Heart left ventricle (tissue), 16 donors: ENCODE measurements at places on chromosomes 5 and 9. TPM values are rescaled to one million over a fixed set of nuclear protein-coding genes. Genes with fewer than 3 reads are reported as not detected.

GRCh38 chr9:106307670-106308069 is 555.3 kb upstream of the ZNF462 start:
- no peak overlapping the region for H3K4me3 ChIP-seq
- no peak for DNase-seq
- no peaks in the 10 kb centered on the region for H3K36me3 ChIP-seq
- H3K27ac ChIP-seq = no peak overlapping the region

- no peak for DNase-seq
- no peaks in the 10 kb centered on the region for H3K36me3 ChIP-seq
- H3K4me1 ChIP-seq = peaks cover 12% of the 10 kb centered on the region
- no peak overlapping the region for H3K4me3 ChIP-seq
Observed at GRCh38 chr5:83029912-83030311, 47.3 kb downstream of the TMEM167A start.

DNA sequence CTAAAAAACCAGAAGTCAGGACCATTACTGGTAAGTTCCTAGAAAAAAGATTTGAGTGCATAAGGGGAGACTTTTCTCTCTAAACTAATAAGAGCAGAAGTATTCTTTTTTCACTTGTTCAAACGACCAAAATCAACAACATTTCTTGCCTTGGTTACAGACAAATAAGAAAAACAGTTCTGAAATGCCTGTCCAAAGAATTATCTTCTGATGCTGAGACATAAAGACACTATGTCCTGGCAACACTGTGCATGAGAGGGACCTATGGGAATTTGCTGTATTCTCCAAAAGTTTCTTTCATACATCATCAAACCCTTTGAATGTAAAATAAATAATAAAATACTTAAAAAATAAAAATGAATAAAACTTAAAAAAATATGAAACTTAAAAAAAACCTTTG is 50.4 kb downstream of the ZNF474 start:
- DNase-seq = no peak
- no peak overlapping the region for H3K4me3 ChIP-seq
- peaks cover 16% of the 10 kb centered on the region for H3K4me1 ChIP-seq
- no peaks in the 10 kb centered on the region for H3K36me3 ChIP-seq

DNA sequence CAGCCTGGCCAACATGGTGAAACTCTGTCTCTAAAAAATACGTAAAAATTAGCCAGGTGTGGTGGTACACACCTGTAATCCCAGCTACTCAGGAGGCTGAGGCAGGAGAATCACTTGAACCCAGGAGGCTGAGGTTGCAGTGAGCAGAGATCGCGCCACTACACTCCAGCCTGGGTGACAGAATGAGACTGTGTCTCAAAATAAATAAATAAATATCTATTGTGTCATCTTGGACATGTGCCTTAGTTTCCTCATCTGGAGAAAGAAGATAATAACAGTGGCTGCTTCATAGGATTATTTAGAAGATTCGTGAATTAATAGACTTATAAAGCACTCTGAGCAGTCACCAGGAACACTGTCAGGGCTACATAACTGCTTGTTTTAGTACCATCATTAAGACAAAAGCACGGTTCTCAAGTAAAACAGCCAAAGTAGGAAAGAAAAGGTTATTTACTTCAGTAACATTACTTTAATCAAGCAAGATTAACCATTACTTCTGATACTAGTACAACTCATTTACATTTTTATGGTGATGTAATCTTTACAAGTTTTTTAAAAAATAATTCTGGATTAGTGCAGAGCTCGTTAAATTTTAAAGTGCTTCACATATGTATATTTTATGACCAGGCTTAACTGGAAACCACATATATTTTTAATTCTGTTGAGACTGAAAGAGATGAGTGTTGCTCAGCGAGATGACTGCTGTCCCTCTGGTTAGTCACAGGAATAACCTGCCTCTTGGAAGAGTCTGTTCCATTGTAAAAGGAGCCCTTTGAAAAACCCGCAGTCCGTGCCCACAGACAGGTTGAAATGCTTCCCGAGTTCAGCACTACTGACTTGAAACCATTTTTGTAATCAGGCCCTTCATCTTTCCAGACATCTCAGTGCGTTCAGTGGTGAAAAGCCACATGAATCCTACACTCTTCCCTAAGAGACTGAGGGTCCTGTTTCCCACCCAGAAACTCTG is 36.7 kb downstream of the ANKH start:
- no peak overlapping the region for H3K27ac ChIP-seq
- no peaks in the 10 kb centered on the region for H3K36me3 ChIP-seq
- H3K4me1 ChIP-seq = peaks cover 7% of the 10 kb centered on the region
- H3K27me3 ChIP-seq = no peaks in the 10 kb centered on the region
- DNase-seq = no peak

DNA sequence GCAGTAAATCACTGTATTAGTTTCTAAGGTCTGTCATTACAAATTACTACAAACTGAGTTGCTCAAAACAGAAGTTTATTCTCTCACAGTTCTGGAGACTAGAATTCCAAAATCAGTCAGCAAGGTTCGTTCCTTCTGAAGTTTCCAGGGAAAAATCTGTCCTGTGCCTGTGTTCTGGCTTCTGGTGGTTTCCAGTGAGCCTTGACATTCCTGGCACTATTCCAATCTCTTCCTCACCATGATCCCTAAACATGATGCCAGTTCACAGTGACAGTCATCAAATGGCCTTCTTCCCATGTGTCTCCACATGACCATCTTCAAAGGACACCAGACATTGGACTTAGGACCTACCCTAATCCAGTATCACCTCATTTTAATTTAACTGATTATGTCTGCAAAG is 351.4 kb downstream of the PLK2 start:
- no peaks in the 10 kb centered on the region for H3K4me1 ChIP-seq
- H3K4me3 ChIP-seq = no peak overlapping the region
- H3K27me3 ChIP-seq = no peaks in the 10 kb centered on the region
- no peak overlapping the region for H3K27ac ChIP-seq
- no peaks in the 10 kb centered on the region for H3K36me3 ChIP-seq

- no peak for DNase-seq
- H3K4me3 ChIP-seq = no peak overlapping the region
Observed at GRCh38 chr5:165996201-165996875, 2295.1 kb upstream of the WWC1 start.

- no peaks in the 10 kb centered on the region for H3K36me3 ChIP-seq
- H3K27ac ChIP-seq = no peak overlapping the region
- H3K27me3 ChIP-seq = peaks cover 6% of the 10 kb centered on the region
- H3K4me1 ChIP-seq = no peaks in the 10 kb centered on the region
- DNase-seq = no peak
Observed at GRCh38 chr5:175821790-175822211, 49.6 kb upstream of the CPLX2 start.

GRCh38 chr5:68821056-68821455 is 272.8 kb upstream of the SLC30A5 start:
- no peak overlapping the region for H3K27ac ChIP-seq
- no peak overlapping the region for H3K4me3 ChIP-seq
- no peaks in the 10 kb centered on the region for H3K27me3 ChIP-seq
- H3K36me3 ChIP-seq = no peaks in the 10 kb centered on the region
- DNase-seq = no peak

- no peaks in the 10 kb centered on the region for H3K4me1 ChIP-seq
- H3K4me3 ChIP-seq = no peak overlapping the region
- H3K36me3 ChIP-seq = peaks cover 29% of the 10 kb centered on the region
- no peaks in the 10 kb centered on the region for H3K27me3 ChIP-seq
- no peak for DNase-seq
Observed at GRCh38 chr9:99134893-99135341, 30.0 kb downstream of the TGFBR1 start.

The AQP3 gene
- 7.5 TPM for polyA plus RNA-seq

The CCL19 gene
- polyA plus RNA-seq = 0.60 TPM

The NR4A3 gene
- 17.5 TPM for polyA plus RNA-seq

The AIF1L gene
- polyA plus RNA-seq = 23.1 TPM

The IFNB1 gene
- polyA plus RNA-seq = not detected
